Hair follicle dermal papilla cell (primary cell): ENCODE measurements at places on chromosomes 12 and 14. TPM values are rescaled to one million over a fixed set of nuclear protein-coding genes. Genes with fewer than 3 reads are reported as not detected.

BBS10 gene
- total RNA-seq, result 9.7 and 13.5 TPM in 2 replicates

PUS7L gene
- total RNA-seq, result 20.9 and 26.9 TPM in 2 replicates

SLC16A7 gene
- 148 and 204 TPM in 2 replicates for total RNA-seq

WNT5B gene
- 312 and 507 TPM in 2 replicates for total RNA-seq

PTPRR gene
- under 0.01 and 0.24 TPM in 2 replicates for total RNA-seq

PRH1 gene
- 19.8 and 37.5 TPM in 2 replicates for total RNA-seq

NOXRED1 gene
- total RNA-seq, result 0.12 and 0.16 TPM in 2 replicates

FGD6 gene
- 13.7 and 21.3 TPM in 2 replicates for total RNA-seq

OTX2 gene
- total RNA-seq, result not detected in 2 replicates

KLHL33 gene
- total RNA-seq, result 0.32 and 0.49 TPM in 2 replicates

FGF23 gene
- not detected in 2 replicates for total RNA-seq

CLEC4D gene
- total RNA-seq, result not detected in 2 replicates

TMEM132C gene
- total RNA-seq, result not detected in 2 replicates

PKP2 gene
- total RNA-seq, result not detected in 2 replicates

DACT1 gene
- 2.1 and 2.9 TPM in 2 replicates for total RNA-seq

SLC10A1 gene
- not detected in 2 replicates for total RNA-seq
